Left lung (tissue), 14 donors: ENCODE measurements at places on chromosomes 1 and 21. TPM values are rescaled to one million over a fixed set of nuclear protein-coding genes. Genes with fewer than 3 reads are reported as not detected.

DNA sequence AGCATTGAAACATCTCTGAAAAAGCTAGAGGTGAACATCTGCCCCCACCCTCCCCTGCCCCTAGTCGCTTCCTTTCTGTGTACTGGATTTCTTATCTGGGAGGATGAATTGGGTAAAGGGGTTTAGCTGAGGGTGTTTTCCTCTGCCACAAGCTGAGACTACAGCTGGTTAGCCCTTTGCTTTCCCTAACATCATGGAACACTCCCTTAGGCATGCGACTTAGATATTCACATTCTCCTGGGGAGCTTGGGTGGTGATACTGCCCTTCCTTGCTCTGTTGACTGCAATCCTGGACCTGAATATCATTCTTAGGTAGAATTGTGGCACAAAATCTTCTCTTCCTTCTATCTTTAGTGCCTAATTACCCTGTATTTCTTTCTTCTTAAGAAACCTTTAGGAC is 117.4 kb upstream of the KIAA0040 start:
- H3K27me3 ChIP-seq, result no peaks in the 10 kb centered on the region

GRCh38 chr1:151916726-151917370 is 7.5 kb upstream of the THEM4 start:
- H3K4me3 ChIP-seq, result no peak overlapping the region
- no peaks in the 10 kb centered on the region for H3K36me3 ChIP-seq
- no peak for DNase-seq
- peaks cover 13% of the 10 kb centered on the region for H3K4me1 ChIP-seq
- no peaks in the 10 kb centered on the region for H3K27me3 ChIP-seq

- no peak for DNase-seq
- peaks cover 88% of the 10 kb centered on the region for H3K36me3 ChIP-seq
- H3K27ac ChIP-seq, result no peak overlapping the region
Observed at GRCh38 chr21:43020177-43020576, 45.8 kb downstream of the PKNOX1 start.

HPDL gene
- total RNA-seq, result 1.5 TPM
